ENCODE measurements at places on chromosomes 3 and 15. TPM values are rescaled to one million over a fixed set of nuclear protein-coding genes. Genes with fewer than 3 reads are reported as not detected.

DNA sequence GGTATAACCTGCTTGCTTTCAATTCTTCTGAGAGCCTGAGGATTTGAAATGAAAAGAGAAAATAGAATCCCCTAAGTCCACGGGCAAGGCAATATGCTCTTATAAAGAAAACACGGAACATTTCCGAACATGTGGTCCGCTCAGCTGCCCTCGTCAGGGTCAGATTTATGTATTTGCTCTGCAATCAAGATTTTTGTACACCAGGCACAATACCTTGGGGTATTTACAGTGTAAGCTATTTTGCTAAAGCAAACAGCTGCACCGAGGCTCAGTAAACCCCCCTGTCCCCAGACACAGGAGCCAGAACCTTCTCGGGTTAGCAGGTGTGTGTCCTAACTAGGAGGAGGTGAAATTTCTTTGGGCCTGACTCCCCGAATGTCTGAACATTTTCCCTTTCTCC lies 155.8 kb upstream of the LRIG1 start:
- H3K36me3 ChIP-seq, result no peaks in the 10 kb centered on the region
- no peak overlapping the region for H3K27ac ChIP-seq
- H3K4me3 ChIP-seq, result no peak overlapping the region
- no peaks in the 10 kb centered on the region for H3K4me1 ChIP-seq

GRCh38 chr15:98525661-98526001 lies 122.7 kb upstream of the IGF1R start:
- peaks cover 8% of the 10 kb centered on the region for H3K27me3 ChIP-seq
- no peak overlapping the region for H3K4me3 ChIP-seq
- no peaks in the 10 kb centered on the region for H3K36me3 ChIP-seq
- DNase-seq, result no peak
- no peaks in the 10 kb centered on the region for H3K4me1 ChIP-seq

GRCh38 chr3:61632568-61633175 lies 71.3 kb downstream of the PTPRG start:
- no peak overlapping the region for H3K27ac ChIP-seq
- no peaks in the 10 kb centered on the region for H3K4me1 ChIP-seq
- H3K4me3 ChIP-seq, result no peak overlapping the region
- no peaks in the 10 kb centered on the region for H3K36me3 ChIP-seq
- no peaks in the 10 kb centered on the region for H3K27me3 ChIP-seq

GRCh38 chr3:48655606-48656005 lies 7.1 kb downstream of the CELSR3 start:
- no peak overlapping the region for H3K27ac ChIP-seq
- H3K36me3 ChIP-seq, result no peaks in the 10 kb centered on the region
- DNase-seq, result no peak
- no peak overlapping the region for H3K4me3 ChIP-seq
- no peaks in the 10 kb centered on the region for H3K4me1 ChIP-seq

GRCh38 chr15:76335307-76336253 lies 993 bp upstream of the ISL2 start:
- no peak overlapping the region for H3K27ac ChIP-seq
- no peaks in the 10 kb centered on the region for H3K27me3 ChIP-seq

DNA sequence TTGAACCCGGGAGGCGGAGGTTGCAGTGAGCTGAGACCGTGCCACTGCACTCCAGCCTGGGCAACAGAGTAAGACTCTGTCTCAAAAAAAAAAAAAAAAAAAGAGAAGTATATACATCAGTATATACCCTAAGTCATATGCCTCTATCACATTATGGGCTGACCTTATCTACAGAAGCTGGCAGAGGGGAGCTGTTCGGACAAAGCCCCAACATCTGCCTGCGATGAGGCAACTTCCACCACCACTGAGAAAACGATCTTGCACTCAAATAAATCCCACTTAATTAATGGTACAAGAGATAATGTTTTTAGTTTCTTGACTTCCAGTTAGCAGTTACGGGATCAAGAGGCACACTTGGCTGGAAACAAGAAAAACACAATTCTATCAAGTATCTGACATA lies 2.2 kb downstream of the GLT8D1 start:
- H3K36me3 ChIP-seq, result peaks cover 14% of the 10 kb centered on the region
- no peak overlapping the region for H3K27ac ChIP-seq
- no peak for DNase-seq
- peaks cover 17% of the 10 kb centered on the region for H3K4me1 ChIP-seq

- peak overlapping the region; percentile 83 for H3K27ac ChIP-seq
- H3K4me3 ChIP-seq, result peak overlapping the region; percentile 86
- peaks cover 25% of the 10 kb centered on the region for H3K4me1 ChIP-seq
- no peak for DNase-seq
- H3K27me3 ChIP-seq, result no peaks in the 10 kb centered on the region
- H3K36me3 ChIP-seq, result peaks cover 7% of the 10 kb centered on the region
Observed at GRCh38 chr3:52237657-52238172, 1.2 kb downstream of the TWF2 start.

DNA sequence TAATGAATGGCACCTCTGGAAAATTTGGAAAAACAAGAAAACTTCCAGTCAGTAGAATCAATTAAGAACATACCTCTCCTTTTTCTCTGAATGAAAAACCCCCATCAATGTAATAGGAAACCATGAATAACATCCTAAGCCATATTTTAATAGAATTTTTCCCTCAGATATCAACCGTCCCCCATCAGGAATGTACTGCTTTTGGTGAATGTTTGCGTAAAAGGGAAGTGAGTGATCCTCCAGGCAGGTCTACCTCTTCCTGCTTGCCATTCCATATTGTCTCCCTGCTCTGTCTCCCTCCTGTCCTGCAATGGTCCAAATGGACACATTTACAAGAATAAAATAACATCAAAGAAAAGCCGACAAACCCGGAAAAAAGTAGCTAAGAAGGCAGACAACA lies 30.8 kb downstream of the LAMP3 start:
- H3K36me3 ChIP-seq, result no peaks in the 10 kb centered on the region
- no peak overlapping the region for H3K27ac ChIP-seq

- H3K4me1 ChIP-seq, result no peaks in the 10 kb centered on the region
- H3K27me3 ChIP-seq, result no peaks in the 10 kb centered on the region
- H3K36me3 ChIP-seq, result no peaks in the 10 kb centered on the region
- no peak for DNase-seq
Observed at GRCh38 chr15:35095941-35096340, 10.8 kb upstream of the NANOGP8 start.

DNA sequence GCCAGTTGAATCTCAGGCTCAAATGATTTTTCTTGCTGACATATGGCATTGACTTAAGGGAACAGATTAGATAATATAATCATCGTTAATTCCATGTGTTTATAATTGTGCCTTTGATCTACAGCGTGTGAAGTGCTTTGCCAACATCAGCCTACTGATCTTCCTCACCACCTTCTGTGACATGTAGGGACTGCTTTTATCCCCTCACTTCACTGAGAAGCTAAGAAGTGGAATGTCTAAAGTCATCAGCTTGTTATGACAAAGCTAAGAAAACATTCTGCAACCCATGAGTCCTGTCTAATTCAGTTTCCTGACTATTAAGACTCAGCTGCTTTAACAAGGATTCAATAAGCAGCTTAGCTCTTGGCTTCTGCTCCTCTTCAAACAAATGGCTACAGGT lies 106.0 kb downstream of the MYH15 start:
- no peak overlapping the region for H3K4me3 ChIP-seq
- no peak for DNase-seq
- peaks cover 6% of the 10 kb centered on the region for H3K4me1 ChIP-seq
- H3K27me3 ChIP-seq, result no peaks in the 10 kb centered on the region

GRCh38 chr3:127747751-127748521 lies 74.4 kb downstream of the MGLL start:
- H3K27me3 ChIP-seq, result peaks cover 4% of the 10 kb centered on the region
- H3K4me3 ChIP-seq, result no peak overlapping the region
- no peaks in the 10 kb centered on the region for H3K4me1 ChIP-seq

DNA sequence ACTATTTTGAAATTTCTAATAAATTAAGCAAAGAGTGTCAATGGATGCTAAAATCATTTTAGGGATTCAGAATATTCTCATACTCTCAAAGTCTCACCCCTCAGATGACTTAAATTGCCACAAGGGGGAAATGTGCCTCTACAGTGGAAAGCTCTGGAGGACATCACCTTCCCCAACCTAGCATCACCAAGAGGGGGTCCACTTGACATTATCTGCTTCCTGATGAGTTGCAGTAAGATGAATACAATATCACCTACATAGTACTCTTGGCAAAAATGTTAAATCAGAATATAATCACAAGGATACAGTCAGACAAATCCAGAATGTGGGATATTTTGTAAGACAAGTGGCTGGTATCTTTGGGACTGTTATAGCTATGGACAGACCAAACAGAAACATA lies 290.1 kb downstream of the MFSD1 start:
- no peaks in the 10 kb centered on the region for H3K4me1 ChIP-seq
- H3K27me3 ChIP-seq, result no peaks in the 10 kb centered on the region
- no peak for DNase-seq
- H3K4me3 ChIP-seq, result no peak overlapping the region
- H3K36me3 ChIP-seq, result no peaks in the 10 kb centered on the region
- no peak overlapping the region for H3K27ac ChIP-seq

GRCh38 chr3:57956119-57956832 lies 51.9 kb upstream of the FLNB start:
- H3K27ac ChIP-seq, result no peak overlapping the region
- H3K36me3 ChIP-seq, result no peaks in the 10 kb centered on the region
- DNase-seq, result no peak
- no peak overlapping the region for H3K4me3 ChIP-seq

DNA sequence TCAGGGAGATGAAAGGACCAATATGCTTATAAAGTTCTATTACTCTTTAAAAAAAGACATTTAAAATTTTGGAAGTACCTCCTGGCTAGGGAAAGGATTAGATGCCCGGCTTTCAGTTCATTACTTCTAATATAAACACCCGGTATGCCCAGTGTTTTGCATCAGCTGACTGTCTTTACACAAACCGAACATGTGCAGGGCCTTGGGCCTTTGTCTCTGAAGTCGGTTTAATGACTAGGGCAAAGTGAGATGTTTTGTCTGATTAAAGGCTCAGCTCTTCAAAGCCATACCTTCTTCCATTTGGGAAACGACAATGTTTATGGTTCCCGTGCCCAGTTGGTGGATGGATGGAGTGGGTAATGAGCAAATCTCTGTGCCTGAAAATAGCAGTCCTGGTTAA lies 179.3 kb upstream of the LRTM1 start:
- no peaks in the 10 kb centered on the region for H3K4me1 ChIP-seq
- no peak overlapping the region for H3K4me3 ChIP-seq
- DNase-seq, result no peak
- no peak overlapping the region for H3K27ac ChIP-seq
- no peaks in the 10 kb centered on the region for H3K36me3 ChIP-seq
- H3K27me3 ChIP-seq, result no peaks in the 10 kb centered on the region

DNA sequence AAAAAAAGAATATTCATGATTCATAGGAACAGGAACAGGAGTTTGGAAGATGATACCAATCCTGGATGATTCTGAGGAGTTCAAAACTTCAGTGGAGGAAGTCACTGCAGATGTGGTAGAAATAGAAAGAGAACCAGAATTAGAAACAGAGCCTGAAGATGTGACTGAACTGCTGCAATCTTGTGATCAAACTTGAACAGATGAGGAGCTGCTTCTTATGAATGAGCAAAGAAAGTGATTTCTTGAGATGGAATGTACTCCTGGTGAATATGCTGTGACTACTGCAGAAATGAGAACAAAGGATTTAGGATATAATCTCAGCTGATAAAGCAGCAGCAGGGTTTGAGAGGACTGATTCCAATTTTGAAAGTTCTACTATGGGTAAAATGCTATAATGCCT lies 72.7 kb downstream of the GSK3B start:
- H3K27me3 ChIP-seq, result no peaks in the 10 kb centered on the region
- no peak overlapping the region for H3K4me3 ChIP-seq
- no peaks in the 10 kb centered on the region for H3K36me3 ChIP-seq
- no peak for DNase-seq

- H3K4me3 ChIP-seq, result no peak overlapping the region
- H3K27me3 ChIP-seq, result no peaks in the 10 kb centered on the region
- H3K27ac ChIP-seq, result no peak overlapping the region
- no peak for DNase-seq
Observed at GRCh38 chr3:19394946-19395345, 246.6 kb downstream of the KCNH8 start.

GRCh38 chr3:133137042-133137996 lies 99.1 kb downstream of the TMEM108 start:
- no peaks in the 10 kb centered on the region for H3K4me1 ChIP-seq
- H3K27me3 ChIP-seq, result peaks cover 14% of the 10 kb centered on the region
- no peak overlapping the region for H3K27ac ChIP-seq
- H3K36me3 ChIP-seq, result no peaks in the 10 kb centered on the region
- DNase-seq, result no peak
- H3K4me3 ChIP-seq, result no peak overlapping the region

GRCh38 chr3:134797741-134798451 lies 2.8 kb downstream of the EPHB1 start:
- DNase-seq, result no peak
- no peaks in the 10 kb centered on the region for H3K4me1 ChIP-seq
- H3K4me3 ChIP-seq, result no peak overlapping the region
- no peaks in the 10 kb centered on the region for H3K36me3 ChIP-seq
- H3K27me3 ChIP-seq, result peaks cover 26% of the 10 kb centered on the region

DNA sequence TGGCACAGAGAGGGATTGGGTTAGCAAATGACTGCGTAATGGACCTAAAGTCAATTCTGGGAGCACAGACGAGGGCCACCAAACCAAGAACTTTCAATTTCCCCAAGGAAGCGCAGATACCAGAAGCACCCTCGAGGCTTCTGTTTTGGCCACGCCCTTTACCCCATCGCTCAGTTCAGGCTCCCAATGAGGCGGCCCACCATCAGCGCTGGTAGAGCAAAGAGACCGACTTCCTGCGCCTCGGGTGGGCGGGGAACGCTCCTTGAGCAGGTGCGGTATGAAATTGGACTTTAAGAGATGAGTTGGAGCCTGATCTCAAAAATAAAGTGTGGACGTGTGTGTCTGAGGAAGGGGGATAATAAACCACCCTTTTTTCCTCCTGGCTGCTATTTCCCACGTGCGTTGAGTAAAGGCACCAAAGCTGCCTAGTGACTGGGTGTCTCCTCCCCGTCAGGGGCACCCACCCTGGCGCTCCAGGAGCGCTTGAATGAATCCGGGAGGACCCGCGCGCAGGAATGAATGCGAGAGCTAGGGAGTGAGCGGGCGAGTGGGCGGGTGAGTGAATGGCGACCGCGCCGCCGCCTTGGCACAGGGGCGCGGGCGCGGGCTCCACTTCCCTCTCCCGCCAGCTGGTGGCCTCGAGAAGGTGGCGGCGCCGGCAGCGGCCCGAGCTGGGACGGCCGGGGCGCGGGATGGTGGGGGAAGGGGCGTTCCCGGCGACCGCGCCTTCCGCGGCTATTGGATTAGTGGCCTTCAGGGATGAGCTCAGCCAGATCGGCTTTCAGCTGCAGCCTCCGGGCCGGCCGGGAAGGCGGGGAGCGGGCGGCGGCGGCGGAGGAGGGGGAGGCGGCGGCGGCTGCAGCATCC lies at the start of gene SPSB4:
Gene SPSB4, plus strand, starts transcription at position 772 of the 867 bp plus-strand sequence. CDS start 14,758 bp downstream, outside the sequence.
- H3K27ac ChIP-seq, result no peak within 1 kb of the TSS

- H3K36me3 ChIP-seq, result no peaks in the 10 kb centered on the region
- H3K4me3 ChIP-seq, result no peak overlapping the region
- no peak for DNase-seq
- no peak overlapping the region for H3K27ac ChIP-seq
- 0 out of 2 replicates have a peak, but pooled peaks cover 10% of the 10 kb centered on the region for H3K4me1 ChIP-seq
Observed at GRCh38 chr3:177611752-177612334, 414.6 kb upstream of the TBL1XR1 start.

GRCh38 chr3:72892870-72893269 lies 5.0 kb downstream of the GXYLT2 start:
- no peak overlapping the region for H3K27ac ChIP-seq
- no peaks in the 10 kb centered on the region for H3K27me3 ChIP-seq
- no peak overlapping the region for H3K4me3 ChIP-seq

The SERPINI2 gene
- total RNA-seq, result not detected

The GABRB3 gene
- total RNA-seq, result 0.13 TPM

The FAM219B gene
- total RNA-seq, result 68.6 TPM

The SLC15A2 gene
- 0.41 TPM for total RNA-seq

The CCR3 gene
- total RNA-seq, result not detected

The ZNF502 gene
- total RNA-seq, result not detected

The ANKUB1 gene
- not detected for total RNA-seq

The GPR27 gene
- 0.15 TPM for total RNA-seq

The FAM227B gene
- 1.2 TPM for total RNA-seq

The STAB1 gene
- total RNA-seq, result 0.39 TPM

All from Panc1 (cell line).